ENCODE measurements at places on chromosomes 16 and 17.

DNA sequence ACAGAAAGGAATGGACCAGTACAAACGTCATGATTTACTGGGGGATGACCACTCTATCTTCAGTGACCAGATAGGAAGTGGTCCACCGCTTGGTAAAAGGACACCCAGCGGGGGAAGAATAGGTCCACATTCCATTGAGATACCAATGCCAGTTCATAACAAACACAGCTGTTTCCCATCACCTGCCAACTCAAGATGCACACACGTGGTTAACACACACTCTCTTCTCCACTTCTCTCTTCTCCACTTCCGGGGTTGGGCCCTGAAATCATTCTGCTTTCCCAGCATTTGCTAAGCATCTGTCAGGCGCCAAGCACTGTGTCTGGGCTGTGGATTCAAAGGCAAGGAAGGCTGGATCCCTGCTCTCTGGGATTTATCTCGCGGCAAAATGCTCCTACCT is 175.5 kb downstream of the SLC39A11 start:
- DNase-seq, result no peak

DNA sequence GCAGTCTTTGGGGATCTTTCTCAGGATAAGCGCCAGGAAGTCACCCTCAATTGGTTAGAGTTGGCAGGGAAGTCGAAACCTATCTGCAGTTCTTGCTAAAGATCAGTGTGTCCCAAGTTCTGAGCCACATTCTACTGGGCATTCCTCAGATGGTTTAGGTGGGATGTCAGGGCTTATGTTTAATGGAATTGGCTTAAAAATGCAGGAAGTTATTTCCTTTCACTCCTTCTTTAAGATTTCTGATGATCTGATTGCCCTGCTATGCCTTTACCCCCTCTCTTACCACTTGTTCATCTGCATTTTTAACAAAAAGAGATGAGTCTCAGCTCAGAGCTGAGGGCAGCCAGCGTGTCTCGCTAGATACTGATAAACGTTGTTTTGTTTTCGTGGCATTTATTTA is 30.8 kb downstream of the FOXL1 start:
- no peak for DNase-seq

GRCh38 chr17:79974566-79975497 is 60.8 kb downstream of the TBC1D16 start:
- DNase-seq, result no peak

GRCh38 chr17:12229335-12229734 is 208.7 kb downstream of the MAP2K4 start:
- DNase-seq, result no peak

GRCh38 chr17:83052241-83052564 is 27.2 kb upstream of the METRNL start:
- DNase-seq, result no peak

DNA sequence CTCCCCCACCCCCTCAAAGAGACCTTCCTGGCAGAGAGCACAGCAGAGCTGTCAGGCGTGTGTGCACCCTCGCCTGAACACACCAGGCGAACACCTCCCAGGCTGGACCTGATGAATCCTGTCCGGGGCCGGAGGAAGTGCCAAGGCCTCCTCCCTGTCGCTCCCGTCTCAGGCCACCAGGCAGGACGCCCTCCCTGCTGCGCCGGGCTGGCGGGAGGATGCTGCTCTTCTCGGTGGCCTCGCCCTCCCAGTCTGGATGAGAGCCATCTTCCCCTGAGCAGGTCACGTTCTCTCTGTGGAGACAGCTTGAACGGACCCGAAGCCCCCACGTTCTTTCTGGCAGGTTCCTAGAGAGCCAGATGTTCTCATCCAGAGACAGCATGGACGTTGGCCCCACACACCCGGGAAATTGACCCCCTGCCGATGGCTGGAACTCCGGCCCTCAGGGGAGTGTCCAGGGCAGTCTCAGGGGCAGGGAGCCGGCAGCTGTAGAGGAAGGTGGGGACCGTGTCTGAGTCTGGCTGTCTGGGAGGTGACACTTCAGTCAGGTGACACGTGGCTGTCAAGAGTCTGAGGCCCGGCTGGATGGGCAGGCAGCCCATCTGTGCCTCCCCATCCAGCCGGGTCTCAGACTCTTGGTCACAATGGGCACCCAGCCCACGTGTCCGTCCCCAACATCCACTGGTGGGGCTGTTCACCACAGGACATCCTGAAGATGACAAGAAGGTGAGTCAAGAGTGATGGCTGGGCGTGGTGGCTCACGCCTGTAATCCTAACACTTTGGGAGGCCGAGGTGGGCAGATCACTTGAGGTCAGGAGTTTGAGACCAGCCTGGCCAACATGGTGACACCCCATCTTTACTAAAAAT is 5.0 kb upstream of the TIMP2 start:
- DNase-seq, result no peak

DNA sequence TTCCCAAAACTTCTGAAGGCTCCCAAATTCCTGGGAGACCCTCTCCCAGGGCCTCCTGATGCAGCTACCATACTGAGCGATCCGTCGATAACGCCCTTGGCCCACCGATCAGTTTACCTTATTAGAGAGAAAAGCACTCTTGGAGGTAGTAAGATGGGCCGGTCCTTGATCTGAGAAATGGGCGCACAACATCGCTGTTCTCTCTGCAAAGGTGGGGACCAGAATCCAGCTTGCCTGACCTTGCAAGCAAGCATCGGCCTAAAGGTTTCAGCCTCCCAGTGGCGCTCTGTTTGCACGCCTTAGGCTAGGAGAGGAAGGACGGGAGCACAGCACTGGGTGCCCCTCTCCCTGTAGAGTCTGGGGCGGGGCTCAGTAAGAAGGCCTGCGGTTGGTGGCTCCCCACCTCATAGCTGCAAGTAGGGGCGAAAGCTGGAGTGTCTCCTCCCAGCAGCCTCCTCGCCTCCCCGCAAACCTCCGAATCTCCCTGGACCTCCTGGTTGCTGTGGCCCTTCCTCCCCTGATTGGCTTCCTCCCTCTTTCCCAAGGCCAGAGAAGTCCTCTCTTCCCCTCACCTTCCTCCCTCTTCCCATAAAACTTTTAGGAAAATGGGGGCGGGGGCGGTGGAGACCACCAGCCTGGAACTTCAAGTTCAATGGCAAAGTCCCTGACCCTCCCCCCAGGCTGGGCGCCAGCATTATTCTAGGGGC is at the start of gene PRAC1:
Gene PRAC1 (minus strand): TSS at position 318 of the 707 bp plus-strand sequence. CDS start 126 bp downstream, at position 192.
- no peak for DNase-seq

GRCh38 chr16:4648917-4649316 is 24.3 kb downstream of the MGRN1 start:
- DNase-seq, result no peak

GRCh38 chr16:16005721-16006120 is 56.3 kb downstream of the ABCC1 start:
- no peak for DNase-seq
